Activated T-helper 1 cell treated with anti-CD3 and anti-CD28 coated beads, Interleukin-2, amount 50 U/mL, for 16 hours (primary cell): ENCODE measurements at places on chromosomes 5 and 9.

DNA sequence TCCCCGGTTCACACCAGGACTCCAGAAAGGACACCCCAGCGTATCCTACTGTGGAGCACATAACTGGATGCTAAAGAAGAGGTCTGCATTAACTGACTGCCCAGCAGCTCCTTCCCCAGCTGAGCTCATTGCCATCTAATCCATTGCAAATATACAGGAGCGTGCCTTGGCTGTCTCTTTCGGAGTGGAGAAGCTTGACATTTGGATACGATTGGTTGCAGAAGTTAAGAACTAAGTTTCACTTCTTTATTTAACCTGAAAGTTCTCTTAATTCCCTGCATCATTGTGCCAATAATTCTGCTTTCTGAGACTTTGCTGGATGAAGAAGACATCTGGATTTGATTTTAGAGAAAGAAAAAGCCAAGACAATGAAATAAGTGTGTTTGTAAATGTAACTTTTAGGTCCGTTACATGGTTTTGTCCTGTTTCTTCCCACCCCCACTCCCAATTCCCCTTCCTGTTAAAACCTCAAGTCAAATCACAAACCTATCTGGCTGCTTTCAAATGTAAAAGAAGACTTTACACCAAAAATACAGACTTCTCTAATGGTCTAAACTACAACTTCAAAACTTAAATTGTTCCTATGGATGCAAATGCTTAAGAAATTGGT is 33.9 kb downstream of the TAS2R1 start:
- no peak for DNase-seq

- DNase-seq, result no peak
Measured at GRCh38 chr5:115465431-115465830, 79.1 kb downstream of the FEM1C start.

DNA sequence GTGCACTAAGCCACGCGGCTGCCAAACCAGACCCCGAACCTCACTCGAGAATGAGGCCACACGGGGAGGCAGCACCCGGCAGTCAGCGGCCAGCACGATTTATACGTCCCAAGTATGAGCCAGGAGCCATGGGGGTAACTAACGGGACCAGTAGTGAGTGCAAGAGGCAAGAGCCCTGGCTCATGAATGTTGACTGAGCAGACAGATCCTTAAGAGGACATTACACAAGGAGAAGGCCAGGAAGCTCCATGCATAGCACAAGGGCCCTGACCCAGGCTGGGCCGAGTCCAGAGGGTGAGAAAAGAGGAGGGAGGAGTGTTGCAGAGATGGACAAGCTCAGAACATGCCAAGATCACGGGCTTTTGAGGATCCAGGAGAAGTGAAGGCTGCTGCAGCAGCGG is 58.6 kb upstream of the PHYKPL start:
- DNase-seq, result no peak

DNA sequence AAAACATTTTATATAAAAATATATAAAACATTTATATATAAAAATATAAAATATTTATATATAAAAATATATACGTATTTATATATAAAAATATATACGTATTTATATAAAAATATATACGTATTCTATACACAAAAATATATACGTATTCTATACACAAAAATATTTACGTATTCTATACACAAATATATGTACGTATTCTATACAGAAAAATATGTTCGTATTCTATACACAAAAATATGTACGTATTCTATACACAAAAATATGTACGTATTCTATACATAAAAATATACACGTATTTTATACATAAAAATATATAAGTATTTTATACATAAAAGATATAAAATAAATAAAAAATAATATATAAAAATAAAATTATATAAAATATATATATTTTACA is 323.6 kb downstream of the HCN1 start:
- no peak for DNase-seq

GRCh38 chr9:129669946-129670345 is 4.5 kb downstream of the PRRX2 start:
- no peak for DNase-seq

GRCh38 chr9:79980432-79980831 is 408.7 kb downstream of the TLE4 start:
- no peak for DNase-seq

DNA sequence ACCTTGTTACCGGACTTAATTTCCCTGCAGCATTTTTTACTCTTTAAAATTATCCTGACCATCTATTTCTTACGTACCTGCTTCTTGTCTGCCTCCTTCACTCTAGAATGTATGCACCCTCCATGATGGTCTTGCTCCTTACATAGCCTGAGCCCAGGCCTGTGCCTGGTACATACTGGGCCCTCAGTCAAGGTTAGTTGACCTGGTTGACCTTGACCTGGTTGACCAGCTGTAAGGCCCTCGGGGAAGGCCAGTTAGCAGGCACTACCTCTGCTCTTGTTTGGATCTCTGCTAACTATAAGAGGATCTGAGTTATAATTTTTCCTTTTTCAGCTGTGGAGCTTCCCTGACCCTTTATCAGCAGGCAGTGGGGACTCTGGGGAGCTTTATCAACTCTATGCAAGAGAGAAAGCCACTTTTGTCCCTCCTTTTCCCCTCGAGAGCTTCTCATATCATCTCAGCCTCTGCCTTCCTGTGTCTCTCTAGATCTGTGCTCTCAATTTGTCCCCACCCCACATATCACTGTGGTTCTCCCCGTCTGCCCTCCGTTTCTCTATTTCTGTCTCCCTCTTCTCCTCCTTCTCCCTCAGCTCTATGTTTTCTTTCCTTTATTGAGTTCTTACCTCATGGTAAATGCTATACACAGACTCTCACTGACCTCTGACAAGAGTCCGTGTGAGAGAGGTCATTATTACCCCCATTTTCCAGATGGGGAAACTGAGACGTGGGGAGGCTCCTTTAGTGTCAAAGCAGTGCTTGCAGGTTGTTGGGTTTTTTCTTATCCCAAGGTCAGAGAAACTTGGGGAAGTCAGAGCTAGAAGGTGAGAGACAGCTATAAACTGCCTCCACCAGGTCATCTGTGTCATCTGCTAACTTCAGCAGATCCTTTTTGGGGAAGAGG is 28.6 kb downstream of the SPRY4 start:
- DNase-seq, result no peak

- no peak for DNase-seq
Measured at GRCh38 chr9:34907044-34907443, 51.0 kb upstream of the PHF24 start.

DNA sequence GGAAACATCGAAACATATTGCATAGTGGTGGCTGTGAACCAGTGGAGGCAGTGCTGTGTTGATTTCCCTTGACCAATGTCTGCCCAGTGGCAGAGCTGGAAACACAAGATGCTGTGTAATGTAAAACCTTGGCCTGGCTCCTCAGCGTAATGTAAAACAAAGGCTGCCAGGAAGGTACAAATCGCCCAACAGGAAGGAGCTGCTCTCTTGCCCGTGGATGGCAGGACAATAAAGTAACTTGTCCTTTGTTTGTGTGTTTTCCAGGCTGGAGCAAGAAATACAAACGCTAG is 143.4 kb downstream of the PALM2AKAP2 start:
- DNase-seq, result no peak

GRCh38 chr9:28301281-28301680 is 728.0 kb upstream of the C9orf72 start:
- DNase-seq, result no peak

- DNase-seq, result no peak
Measured at GRCh38 chr9:102974530-102974929, 20.6 kb upstream of the CYLC2 start.

DNA sequence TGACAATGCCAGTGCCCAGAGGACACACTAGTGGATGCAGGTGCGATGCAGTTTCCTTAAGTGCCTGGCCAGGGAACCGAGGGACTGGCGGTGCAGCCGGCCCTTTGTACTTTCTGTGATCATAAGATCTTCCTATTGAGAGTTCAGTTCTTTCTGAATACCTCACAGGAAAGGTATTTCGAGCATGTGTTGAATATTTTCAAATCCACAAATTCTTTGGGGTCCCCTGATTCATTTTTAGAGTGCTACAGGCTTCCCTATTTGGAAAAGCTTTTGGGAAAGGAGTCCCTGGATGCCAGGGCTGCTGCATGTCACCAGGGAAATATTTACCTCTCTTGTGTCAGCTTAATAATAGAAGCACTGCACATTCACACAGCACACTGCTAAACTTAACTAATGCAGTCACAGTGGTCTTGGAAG is 281.5 kb downstream of the GADD45G start:
- no peak for DNase-seq

DNA sequence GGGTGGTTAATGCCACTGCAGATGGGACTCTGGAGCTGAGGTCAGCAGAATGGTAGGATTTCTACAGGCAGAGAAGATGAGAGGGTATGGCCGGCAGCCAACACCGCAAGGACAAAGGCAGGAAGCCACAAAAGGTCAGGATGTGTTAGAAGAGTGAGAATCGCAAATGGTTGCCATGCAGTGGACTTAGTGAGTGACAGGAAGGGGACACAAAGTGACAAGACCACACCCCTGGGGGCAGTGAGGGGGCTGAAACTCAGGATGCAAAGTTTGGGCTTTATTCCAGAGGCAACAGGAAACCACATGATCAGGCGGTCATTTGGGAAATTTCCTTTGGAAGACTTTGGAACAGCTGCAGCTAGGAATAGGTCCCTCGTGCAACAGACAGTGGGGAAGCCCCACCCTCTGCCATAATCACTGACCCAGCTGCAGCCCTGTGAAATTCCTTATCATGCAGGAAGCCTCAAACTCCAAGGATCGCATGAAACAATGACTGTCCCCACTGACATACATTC is 14.2 kb upstream of the CCDC180 start:
- DNase-seq, result no peak

DNA sequence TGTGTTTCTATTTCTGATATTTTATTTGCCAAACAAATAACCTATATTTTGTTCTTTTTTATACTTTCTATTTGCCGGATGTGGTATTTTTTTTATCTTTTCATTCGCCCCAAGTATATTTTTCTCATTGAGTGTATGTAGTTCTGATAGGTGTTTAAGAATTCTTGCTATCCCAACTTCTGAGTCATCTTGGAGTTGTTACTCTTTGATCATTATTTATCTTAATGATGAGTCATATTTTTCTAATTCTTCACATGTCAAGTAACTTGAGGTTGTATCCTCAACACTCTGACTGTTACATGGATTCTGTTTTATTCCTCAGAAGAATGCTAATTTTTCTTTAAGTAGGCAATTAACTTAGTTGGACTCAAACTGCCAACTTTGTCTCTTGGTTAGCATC is 498.1 kb downstream of the TLE1 start:
- DNase-seq, result no peak

- DNase-seq, result no peak
Measured at GRCh38 chr9:4859035-4859434, 66.3 kb downstream of the RCL1 start.

DNA sequence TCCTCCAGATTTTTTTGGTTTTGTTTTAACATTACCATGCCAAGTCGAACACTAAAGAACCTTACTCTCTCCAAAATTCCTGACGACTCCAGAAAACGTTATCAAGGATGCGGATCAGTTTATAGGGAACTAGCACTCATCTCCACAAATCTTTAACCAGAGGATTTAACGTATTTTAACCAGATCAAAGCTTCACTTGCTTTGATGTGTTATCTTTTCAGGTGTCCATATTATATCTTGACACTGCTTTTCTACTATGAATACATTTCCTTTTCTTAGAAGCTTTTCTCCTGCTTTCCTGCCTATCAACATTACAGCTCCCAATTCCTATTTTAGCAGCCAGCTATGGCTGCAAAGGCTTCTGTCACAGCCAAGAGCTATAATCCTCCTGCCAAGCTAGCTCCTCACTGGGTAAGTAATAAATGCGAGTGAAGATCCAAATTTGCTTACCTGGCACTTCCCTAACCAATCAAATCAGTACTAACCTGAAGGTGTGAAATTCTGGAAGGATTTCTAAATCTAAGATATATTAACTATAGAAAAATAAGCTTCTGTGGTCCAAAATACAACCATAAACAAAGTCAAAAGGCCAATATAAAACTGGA is 60.2 kb downstream of the CDC14B start:
- DNase-seq, result no peak

DNA sequence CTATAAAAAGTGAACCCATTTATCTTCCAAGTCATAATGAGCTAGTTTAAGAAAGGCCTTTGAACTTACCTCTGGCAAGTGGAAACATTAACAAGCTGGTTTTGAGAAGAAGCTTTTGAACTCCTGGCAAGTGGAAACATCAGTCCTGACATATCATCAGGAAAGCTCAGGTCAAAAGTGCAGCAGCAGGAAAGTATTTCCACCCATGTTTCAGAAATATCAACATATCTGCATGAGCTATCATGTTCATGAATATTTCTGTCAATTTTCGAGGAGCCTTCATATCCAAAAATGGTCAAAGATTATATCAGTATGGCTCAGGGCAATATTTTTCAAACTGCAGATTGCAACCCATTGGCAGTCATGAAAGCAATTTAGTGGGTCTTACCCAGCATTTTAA is 133.9 kb downstream of the PLK2 start:
- DNase-seq, result no peak

DNA sequence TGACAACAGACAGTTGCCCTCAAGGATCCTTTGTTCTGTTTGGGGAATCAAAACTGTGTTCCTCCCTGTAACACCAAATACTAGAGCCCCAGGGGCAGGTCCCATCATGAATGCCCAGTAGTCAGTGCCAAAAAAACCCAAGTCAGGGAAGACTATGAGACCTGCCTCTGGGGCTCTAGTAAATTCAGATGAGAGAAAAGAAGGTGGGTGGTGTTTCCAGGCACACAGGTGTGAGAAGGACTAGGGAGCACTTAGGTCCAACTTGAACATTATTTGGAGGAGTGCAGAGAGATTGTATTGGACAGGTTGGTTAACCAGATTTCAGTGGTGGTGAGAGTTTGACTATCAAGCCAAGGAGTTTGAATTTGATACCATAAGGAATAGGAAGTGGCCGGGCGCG is 52.0 kb downstream of the SLC22A5 start:
- DNase-seq, result no peak

- no peak for DNase-seq
Measured at GRCh38 chr9:108549184-108549583, 306.6 kb downstream of the ACTL7B start.

- DNase-seq, result no peak
Measured at GRCh38 chr5:117496801-117497200, 922.2 kb upstream of the SEMA6A start.

GRCh38 chr9:114286146-114286679 is 36.7 kb upstream of the ORM1 start:
- no peak for DNase-seq

DNA sequence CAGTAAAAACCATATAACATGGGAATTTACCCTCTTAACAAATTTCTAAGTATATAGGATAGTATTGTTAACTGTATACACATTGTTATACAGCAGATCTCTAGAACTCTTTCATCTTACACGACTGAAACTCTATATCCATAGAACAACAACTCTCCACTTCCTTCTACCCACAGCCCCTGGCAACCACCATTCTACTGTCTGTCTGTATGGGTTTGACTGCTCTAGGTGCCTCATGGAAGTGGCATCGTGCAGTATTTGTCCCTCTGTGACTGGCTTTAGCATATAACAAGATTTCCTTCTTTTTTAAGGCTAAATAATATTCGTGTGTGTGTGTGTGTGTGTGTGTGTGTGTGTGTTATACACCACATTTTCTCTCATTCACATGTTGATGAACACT is 100.7 kb downstream of the ZNF462 start:
- DNase-seq, result no peak

- DNase-seq, result no peak
Measured at GRCh38 chr5:173056783-173057061, 570 bp downstream of the CREBRF start.
